ENCODE measurements at places on chromosomes 12 and 14.

GRCh38 chr12:54716261-54716660 lies 68.1 kb upstream of the DCD start:
- DNase-seq, result no peak

GRCh38 chr12:106189341-106189740 lies 50.6 kb upstream of the NUAK1 start:
- DNase-seq, result no peak

- DNase-seq, result no peak
These were observed 65.5 kb downstream of the C12orf56 start for GRCh38 chr12:64325055-64325454.

DNA sequence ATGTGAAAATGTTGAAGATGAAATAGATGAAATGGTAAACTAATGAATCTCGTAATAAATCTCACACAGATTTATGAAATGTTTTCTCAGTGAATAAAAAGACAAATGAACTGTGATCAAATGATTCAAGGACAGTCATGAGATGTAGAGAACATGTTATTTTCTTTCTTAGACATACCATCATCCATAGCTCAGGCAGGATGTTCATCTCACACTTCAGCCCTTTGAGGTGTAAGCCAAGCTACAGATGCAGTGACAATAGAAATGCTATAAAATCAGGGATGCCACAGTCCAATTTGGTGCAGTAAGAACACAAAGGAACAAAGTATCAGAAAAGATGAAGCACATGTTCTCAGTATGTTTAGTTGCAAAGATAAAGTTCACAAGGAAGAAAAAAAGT lies 242.7 kb upstream of the KRR1 start:
- DNase-seq, result no peak

DNA sequence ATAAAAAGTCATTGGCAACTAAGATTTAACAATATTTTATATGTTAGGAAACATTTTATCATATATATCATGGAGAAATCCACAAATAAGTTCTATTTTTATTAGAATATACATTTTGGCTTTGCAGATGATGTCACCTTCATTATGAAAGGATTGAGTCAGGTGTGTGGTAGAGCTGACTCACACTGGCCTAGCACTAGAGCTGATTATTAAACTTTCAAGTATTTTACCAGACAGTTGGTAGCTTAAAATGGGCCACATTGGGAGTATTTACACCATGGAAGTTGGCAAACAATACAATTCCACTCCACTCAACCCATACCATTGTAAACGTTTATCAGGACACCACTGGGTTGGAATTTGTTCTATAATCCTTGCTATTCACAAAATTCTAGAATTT lies 1036.6 kb downstream of the TRHDE start:
- DNase-seq, result no peak

DNA sequence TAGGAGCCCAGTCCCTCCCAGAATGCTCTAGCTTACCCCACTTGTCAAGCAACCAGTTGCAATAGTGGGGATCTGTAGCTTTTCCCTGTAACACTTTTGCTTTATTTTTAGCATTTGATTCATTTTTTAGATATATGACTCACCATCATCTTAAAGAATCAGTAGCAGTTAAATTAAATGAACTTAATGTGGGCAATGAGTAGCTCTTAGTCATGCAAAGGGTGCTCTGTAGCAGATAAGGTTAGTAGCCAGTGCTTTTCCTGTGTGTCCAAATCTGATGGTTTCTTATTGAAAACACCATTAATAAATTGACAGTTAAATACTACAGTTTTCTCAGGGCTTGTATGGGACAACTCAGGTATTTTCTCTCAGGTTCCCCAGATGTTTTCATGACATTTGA lies 311.8 kb downstream of the RERGL start:
- DNase-seq, result no peak

DNA sequence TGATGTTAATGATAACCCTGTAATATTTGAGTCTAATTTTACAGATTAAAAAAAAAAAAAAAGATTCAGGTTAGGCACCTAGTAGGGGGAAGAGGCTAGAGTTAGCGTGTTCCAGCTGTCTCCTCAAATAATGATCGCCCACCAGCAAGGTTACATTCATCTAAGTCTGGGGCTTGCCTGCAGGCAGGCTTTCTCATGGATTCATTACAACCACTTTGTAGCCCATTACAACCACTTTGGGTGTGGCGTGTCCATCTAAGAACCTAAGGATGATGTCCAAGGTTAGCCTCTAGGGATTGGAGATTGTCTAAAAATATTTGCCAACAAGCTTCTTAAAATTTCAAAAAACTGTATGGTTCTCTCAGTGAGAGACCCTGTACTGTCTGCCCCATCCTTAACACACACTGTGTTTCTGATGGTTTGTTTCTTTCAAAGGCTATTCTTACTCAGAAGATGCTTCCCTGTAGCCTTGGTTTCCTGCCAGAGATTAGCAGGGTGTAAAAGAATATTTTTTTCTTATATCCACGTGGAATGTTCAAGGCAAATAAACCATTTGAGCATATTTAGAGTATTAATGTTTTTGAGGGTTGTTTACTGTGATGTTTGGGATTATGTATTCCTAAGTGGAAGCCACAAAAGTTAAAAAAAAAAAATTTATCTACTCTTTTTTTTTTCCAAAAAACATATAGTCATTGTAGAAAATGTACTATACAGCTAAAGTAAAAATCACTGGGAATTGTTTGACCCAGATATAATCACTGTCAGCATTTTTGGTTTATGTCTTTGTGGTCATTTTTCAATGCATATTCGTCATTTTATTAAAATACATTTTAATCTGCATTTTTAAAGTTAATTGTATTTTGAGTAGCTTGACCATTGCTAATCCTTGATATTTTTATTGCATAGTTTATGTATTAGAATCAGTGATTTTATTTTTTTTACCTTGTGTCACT lies 1.7 kb downstream of the DYNC1H1 start:
- DNase-seq, result no peak

- no peak for DNase-seq
These were observed 69.2 kb downstream of the RASSF3 start for GRCh38 chr12:64679487-64680001.

DNA sequence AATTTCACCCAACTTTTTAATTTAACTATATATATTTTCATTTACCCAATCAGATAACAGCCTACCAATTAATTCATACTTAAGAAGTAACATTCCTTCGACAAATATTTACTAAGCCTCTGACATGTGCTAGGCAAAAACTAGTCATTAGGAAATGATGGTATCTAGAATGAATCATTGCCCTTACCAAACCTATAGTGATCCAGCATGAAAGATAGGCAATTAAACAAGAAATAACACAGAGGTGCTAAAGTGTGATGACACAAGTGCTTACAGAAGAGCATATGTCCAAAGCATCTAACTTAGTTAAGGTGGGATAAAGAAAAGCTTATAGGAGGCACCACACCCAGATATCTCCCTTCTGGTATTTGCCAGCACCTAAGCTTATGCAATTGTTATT lies 166.5 kb upstream of the RASSF8 start:
- no peak for DNase-seq

GRCh38 chr14:58107947-58108552 lies 44.0 kb downstream of the ARMH4 start:
- peak; percentile 16 for DNase-seq

GRCh38 chr12:1176191-1176590 lies 185.2 kb downstream of the ERC1 start:
- no peak for DNase-seq

Data from GF-D8 (cell line).